ENCODE measurements at places on chromosomes 11 and 22.
A peak's percentile ranks its signal among the peaks of the same experiment; 100 is the strongest.

DNA sequence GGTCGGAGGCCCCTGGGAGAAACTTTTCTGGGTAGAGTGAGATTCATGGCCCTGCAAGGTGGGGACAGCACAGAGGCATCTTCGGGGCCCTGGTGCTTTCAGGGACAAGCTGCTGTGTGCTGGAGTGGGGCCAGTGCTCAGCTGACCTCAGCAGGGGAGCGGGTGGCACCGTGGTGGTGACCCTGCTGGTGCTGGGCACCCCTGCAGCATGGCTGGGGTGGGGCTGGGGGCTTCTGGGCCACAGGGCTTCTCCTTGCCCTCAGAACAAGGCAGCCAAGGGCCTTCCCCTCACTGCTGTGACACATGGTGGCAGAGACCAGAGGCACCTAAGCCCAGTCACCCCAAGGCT lies 24.9 kb upstream of the GNB1L start:
- H3K27ac ChIP-seq: no peak overlapping the region
- H3K36me3 ChIP-seq: no peaks in the 10 kb centered on the region
- no peak for DNase-seq
- H3K4me1 ChIP-seq: no peaks in the 10 kb centered on the region

DNA sequence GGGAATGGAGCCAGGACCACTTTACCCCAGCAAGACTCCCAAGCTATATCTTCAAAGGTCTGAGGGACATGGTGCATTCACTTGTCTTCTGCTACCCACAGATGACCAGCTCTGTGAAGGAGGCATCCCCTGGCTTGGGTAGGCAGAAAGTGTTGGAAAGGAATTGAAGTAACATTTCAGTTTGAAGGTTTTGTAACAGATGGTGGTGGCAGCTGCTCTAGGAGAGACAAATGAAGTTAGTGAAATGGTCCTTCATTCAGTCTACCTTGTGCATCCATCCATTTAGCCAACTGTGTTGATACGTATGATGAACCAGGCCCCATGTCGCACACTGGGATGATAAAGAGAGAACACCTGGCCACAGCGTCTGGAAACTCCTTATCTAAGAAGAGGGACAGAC lies 140.5 kb downstream of the COMMD9 start:
- no peaks in the 10 kb centered on the region for H3K36me3 ChIP-seq
- no peaks in the 10 kb centered on the region for H3K4me1 ChIP-seq
- DNase-seq: no peak
- no peak overlapping the region for H3K27ac ChIP-seq

DNA sequence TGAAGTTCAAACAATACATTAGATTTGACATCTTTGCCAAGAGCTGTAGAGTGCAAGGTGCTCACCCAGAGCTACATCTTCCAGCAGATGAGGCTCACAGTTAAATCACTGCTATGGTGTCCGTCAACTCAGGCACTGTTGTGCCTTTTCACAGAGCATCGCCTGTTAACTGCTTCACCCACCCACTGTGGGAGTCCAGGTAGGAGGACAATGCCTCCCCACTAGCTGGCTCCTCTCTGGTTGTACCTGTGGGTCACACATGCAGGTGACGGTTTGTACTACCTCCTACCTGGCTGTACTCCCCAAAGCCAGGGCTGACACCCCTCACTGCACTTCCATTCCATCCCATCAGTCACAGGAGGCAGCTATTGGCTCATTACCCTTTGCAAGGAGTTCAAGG lies 84.6 kb upstream of the TOP3B start:
- no peaks in the 10 kb centered on the region for H3K4me1 ChIP-seq
- no peak for DNase-seq
- H3K27ac ChIP-seq: no peak overlapping the region

GRCh38 chr22:23402275-23403151 lies 177.6 kb downstream of the IGLL1 start:
- H3K27me3 ChIP-seq: no peaks in the 10 kb centered on the region
- H3K4me3 ChIP-seq: peak overlapping the region; percentile 32
- no peaks in the 10 kb centered on the region for H3K4me1 ChIP-seq
- peak; percentile 85 for DNase-seq

DNA sequence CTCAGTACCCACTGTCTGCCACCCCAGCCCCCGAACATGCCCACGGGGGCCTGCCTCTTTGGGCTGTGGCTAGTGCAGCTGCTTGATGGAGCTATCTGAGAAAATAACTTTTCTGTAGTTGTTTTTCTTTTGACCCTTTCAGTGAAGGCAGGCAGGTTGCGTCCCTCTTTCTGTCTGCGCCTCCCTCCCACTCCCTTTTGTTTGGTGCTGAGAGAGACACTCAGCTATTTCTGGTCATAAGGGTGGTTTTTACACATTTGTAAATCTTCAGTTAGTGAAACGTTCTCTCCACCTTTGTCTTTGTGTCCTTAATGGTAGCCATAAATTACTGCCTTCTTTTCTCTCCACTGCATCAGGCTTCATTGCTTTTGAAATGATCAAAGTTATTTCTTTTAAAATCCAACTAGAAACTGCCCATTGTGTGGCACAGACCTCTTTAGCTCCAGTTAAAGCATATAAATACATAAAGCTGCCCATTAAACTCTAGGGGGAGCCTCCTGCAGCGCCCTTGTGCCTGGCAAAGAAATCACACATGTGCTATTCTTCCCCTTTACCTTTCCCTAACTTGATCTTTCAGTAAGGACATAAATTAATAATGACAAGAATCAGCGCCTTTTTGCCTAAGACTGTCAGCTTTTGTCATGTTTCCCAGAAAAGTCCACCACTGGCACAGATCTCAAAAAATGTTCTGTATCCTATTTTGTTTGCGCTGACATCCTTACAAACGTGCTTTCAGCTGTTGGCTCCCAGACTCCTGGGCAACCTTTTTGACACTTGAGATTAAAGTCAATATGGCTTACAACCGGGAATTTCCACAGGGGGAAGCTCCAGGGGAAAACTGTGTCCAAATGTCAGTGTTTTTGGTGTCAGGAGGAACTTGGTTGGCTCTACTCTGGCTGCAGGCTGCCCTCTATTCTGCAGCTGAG lies 1.7 kb upstream of the SCUBE2 start:
- no peak overlapping the region for H3K27ac ChIP-seq
- H3K4me1 ChIP-seq: peaks cover 8% of the 10 kb centered on the region
- H3K4me3 ChIP-seq: no peak overlapping the region
- H3K27me3 ChIP-seq: no peaks in the 10 kb centered on the region
- no peaks in the 10 kb centered on the region for H3K36me3 ChIP-seq

- H3K36me3 ChIP-seq: no peaks in the 10 kb centered on the region
- no peak overlapping the region for H3K4me3 ChIP-seq
- DNase-seq: no peak
- no peaks in the 10 kb centered on the region for H3K4me1 ChIP-seq
- H3K27ac ChIP-seq: no peak overlapping the region
- H3K27me3 ChIP-seq: no peaks in the 10 kb centered on the region
Measured at GRCh38 chr11:102407901-102408300, 44.7 kb downstream of the TMEM123 start.

DNA sequence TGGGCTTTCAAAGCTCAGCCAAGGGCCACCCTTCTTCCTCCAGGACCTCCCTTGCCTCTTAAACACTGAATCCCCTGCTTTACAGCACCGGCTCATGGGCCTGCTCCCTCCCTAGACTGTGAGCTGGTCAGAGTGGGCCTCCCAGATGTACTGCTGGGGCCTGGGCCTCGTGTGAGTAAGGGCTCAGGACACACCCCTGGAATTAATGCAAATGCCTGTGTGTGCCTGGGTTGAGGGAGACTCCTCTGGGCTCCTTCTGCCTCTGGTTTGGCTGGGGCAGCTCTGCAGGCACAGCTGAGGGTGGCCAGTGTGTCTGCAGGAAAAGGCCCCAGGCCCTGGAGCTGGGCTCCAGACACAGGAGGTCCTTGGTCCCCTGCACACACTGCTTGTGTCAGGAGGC lies 24.2 kb downstream of the ALX4 start:
- no peaks in the 10 kb centered on the region for H3K36me3 ChIP-seq
- H3K4me1 ChIP-seq: no peaks in the 10 kb centered on the region
- no peak for DNase-seq
- no peak overlapping the region for H3K27ac ChIP-seq
- H3K4me3 ChIP-seq: no peak overlapping the region

DNA sequence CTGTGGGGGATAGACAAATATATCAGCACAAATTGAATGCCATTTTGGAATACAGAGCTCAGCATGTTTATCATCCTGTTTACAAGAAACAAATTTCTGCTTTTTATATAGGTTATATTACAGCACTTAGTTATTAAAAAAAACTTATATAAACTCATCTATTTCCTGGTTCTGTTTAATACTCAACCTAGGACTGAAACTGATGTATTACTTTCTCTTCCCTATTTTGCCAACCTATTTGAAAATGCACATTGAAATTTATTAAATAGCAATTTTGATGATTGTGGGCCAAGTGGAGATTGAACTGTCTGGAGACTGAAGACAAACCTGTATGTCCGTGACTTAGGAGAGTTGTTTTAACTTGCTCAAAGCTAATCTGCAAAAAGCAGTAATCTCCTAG lies 288.3 kb upstream of the ANO3 start:
- no peak overlapping the region for H3K4me3 ChIP-seq
- no peak for DNase-seq
- no peaks in the 10 kb centered on the region for H3K36me3 ChIP-seq
- no peaks in the 10 kb centered on the region for H3K4me1 ChIP-seq
- H3K27ac ChIP-seq: no peak overlapping the region

GRCh38 chr11:47573321-47573720 lies 5.4 kb downstream of the KBTBD4 start:
- DNase-seq: no peak
- H3K36me3 ChIP-seq: peaks cover 9% of the 10 kb centered on the region
- no peak overlapping the region for H3K4me3 ChIP-seq
- no peak overlapping the region for H3K27ac ChIP-seq
- H3K27me3 ChIP-seq: no peaks in the 10 kb centered on the region

- H3K27ac ChIP-seq: no peak overlapping the region
- H3K4me1 ChIP-seq: peaks cover 9% of the 10 kb centered on the region
- no peak for DNase-seq
- H3K27me3 ChIP-seq: no peaks in the 10 kb centered on the region
- H3K36me3 ChIP-seq: no peaks in the 10 kb centered on the region
Measured at GRCh38 chr11:117754030-117754429, 43.0 kb downstream of the DSCAML1 start.

DNA sequence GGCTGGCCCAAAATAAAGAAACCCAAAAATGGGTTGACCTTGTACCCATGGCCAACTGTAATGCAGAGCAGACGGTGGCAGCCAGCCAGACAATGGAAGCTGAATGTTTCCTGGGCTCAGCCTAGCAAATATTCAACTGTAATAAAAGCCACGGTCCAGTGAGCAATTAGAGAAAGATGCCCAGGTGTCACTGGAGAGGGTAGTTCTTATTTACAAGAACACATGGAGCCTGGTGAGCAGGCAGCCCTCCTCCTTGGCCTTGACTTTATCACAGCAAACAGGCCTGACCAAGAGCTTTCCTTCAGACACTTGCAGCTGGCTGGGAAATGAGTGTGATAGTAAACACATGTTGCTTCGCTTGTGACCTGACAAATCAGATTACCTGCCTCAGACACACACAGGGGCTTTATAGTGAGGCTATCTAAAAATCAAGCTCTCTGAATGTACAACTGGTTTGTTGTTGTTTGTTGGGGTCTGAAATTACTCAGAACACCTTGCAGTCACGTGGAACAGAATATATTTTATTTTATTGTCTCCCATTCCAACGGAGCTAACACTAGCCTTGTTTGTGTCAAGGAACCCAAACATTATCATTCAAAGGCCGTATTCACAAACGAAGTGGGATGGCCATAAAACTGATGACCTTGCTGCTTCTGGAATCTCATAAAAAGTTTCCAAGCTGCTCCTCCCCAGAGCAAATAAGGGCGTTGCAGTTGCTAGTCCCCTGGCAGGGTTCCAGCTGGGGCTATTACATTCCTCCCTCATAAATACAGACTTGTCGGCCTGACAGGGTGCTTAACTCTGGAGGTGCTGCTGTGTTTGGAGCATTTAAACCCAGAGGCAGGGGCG lies 161.1 kb downstream of the BBOX1 start:
- no peaks in the 10 kb centered on the region for H3K36me3 ChIP-seq
- peaks cover 5% of the 10 kb centered on the region for H3K4me1 ChIP-seq
- no peaks in the 10 kb centered on the region for H3K27me3 ChIP-seq
- DNase-seq: peak; percentile 97
- H3K4me3 ChIP-seq: no peak overlapping the region
- peak overlapping the region; percentile 90 for H3K27ac ChIP-seq

DNA sequence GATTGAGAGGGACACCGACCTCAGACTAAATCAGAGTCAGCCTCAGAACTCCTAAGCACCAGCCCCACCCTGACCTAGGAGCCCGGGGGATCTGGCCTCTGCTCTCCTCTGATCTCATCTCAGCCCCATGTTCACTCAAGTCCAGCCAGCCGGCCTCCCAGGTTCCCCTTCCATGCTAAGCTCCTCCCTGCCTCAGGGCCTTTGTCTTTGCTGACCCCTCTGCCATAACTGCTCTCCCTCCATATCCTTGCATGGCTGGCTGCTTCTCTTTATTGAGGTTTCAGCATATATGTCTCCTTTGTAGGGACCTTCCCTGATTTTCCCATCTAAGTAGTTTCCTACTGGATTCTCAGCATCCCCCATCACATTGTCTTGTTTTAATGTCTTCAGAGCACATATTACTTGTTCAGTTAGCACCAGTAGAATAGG lies 780 bp upstream of the SLC15A3 start:
- H3K4me1 ChIP-seq: no peaks in the 10 kb centered on the region
- DNase-seq: no peak
- peak overlapping the region; percentile 76 for H3K27ac ChIP-seq
- peak overlapping the region; percentile 36 for H3K4me3 ChIP-seq
- no peaks in the 10 kb centered on the region for H3K27me3 ChIP-seq

GRCh38 chr22:48941903-48942575 lies 885.6 kb downstream of the BRD1 start:
- H3K4me3 ChIP-seq: no peak overlapping the region
- no peaks in the 10 kb centered on the region for H3K4me1 ChIP-seq
- DNase-seq: no peak
- H3K27me3 ChIP-seq: no peaks in the 10 kb centered on the region
- H3K27ac ChIP-seq: no peak overlapping the region

DNA sequence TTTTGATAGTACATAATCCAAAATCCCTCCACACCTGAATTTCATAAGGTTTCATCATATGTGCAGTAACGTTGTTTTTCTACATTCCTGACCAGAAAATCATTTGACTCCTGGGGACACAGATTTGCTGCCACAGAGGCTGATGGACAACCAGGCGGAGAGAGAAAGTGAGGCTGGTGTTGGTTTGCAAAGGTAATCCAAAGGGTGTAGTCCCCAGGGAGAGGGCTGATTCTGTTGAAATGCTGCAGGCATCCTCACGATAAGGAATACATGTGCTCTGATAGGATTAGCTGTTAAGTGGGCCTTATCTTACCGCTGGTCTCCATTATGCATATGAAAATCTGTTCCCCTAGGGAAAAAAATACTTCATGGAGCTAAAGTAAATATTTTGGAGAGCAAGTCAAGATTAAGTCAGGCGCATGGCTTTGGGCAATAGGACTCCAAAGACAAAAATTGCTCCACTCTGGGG lies 8.1 kb downstream of the APOL6 start:
- no peak overlapping the region for H3K27ac ChIP-seq
- DNase-seq: no peak
- no peaks in the 10 kb centered on the region for H3K4me1 ChIP-seq
- no peaks in the 10 kb centered on the region for H3K27me3 ChIP-seq

- no peak overlapping the region for H3K4me3 ChIP-seq
- H3K27me3 ChIP-seq: no peaks in the 10 kb centered on the region
- DNase-seq: no peak
- H3K36me3 ChIP-seq: no peaks in the 10 kb centered on the region
Measured at GRCh38 chr11:112222303-112222702, 3.9 kb upstream of the PTS start.

All from colonic mucosa (tissue), 4 donors.